ENCODE measurements at places on chromosomes 6 and 20. TPM values are rescaled to one million over a fixed set of nuclear protein-coding genes. Genes with fewer than 3 reads are reported as not detected.

GRCh38 chr6:128515550-128516513 is 4.6 kb downstream of the PTPRK start:
- H3K27ac ChIP-seq: peak overlapping the region; percentile 38
- H3K4me3 ChIP-seq: peak overlapping the region; percentile 34
- H3K27me3 ChIP-seq: no peaks in the 10 kb centered on the region
- H3K36me3 ChIP-seq: no peaks in the 10 kb centered on the region
- DNase-seq: peak; percentile 69

GRCh38 chr20:50278377-50278683 is 87.7 kb downstream of the CEBPB start:
- H3K27ac ChIP-seq: no peak overlapping the region
- DNase-seq: no peak
- H3K36me3 ChIP-seq: no peaks in the 10 kb centered on the region
- H3K27me3 ChIP-seq: peaks cover 3% of the 10 kb centered on the region
- no peak overlapping the region for H3K4me3 ChIP-seq
- H3K4me1 ChIP-seq: no peaks in the 10 kb centered on the region

DNA sequence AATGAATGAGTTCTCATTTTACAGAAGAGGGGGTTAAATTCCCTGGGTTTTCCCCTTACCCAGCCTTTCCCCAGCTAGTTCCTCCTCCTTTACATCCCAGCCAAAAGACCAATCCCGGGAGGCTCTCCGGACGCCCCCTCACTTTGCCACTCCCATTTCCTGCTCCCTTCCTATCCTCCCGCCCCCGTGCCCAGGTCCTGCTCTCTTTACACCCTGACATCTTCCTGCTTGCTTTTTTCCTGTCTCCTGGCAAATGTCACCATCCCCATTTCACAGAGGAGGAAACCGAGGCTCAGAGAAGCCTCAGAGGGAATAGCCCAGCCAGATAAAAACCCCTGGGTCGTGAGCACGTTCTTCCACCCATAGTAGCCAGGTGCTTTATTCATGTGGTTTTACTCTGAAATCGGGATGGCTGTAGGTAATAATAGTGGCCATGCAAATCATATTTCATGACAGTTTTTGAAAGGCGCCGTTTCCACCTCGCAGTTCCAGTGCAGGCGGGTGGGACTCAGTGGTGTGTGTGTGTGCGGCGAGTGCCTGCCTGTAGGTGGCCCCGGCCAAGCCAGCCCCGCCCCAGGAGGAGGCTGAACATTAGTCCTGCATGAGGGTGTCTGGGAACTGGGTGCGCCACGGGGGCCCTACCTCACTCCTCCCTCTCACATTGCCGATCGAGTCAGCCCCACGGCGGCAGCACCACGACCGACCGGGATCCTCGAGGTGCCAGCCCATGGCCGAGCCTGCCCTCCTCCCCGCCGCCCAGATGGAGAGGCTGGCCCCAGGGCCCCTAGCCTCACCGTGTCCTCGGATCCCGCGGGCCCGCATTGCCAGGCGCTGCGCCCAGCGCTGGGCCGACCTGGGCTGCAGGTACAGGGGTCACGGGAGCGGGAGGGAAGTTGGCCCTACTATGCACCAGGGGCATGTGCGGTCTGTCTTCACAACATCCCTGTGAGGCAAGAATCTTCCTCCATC is at the start of gene ARHGAP40:
Gene ARHGAP40, plus strand, starts transcription at position 594 of the 969 bp plus-strand sequence.
- H3K4me3 ChIP-seq: no peak within 1 kb of the TSS
- H3K4me1 ChIP-seq: peaks cover 11% of the 10 kb centered on the region
- peak; percentile 29 for DNase-seq

GRCh38 chr6:104462811-104463599 is 396.7 kb downstream of the HACE1 start:
- H3K27ac ChIP-seq: no peak overlapping the region
- no peaks in the 10 kb centered on the region for H3K27me3 ChIP-seq
- DNase-seq: no peak
- H3K4me1 ChIP-seq: no peaks in the 10 kb centered on the region

DNA sequence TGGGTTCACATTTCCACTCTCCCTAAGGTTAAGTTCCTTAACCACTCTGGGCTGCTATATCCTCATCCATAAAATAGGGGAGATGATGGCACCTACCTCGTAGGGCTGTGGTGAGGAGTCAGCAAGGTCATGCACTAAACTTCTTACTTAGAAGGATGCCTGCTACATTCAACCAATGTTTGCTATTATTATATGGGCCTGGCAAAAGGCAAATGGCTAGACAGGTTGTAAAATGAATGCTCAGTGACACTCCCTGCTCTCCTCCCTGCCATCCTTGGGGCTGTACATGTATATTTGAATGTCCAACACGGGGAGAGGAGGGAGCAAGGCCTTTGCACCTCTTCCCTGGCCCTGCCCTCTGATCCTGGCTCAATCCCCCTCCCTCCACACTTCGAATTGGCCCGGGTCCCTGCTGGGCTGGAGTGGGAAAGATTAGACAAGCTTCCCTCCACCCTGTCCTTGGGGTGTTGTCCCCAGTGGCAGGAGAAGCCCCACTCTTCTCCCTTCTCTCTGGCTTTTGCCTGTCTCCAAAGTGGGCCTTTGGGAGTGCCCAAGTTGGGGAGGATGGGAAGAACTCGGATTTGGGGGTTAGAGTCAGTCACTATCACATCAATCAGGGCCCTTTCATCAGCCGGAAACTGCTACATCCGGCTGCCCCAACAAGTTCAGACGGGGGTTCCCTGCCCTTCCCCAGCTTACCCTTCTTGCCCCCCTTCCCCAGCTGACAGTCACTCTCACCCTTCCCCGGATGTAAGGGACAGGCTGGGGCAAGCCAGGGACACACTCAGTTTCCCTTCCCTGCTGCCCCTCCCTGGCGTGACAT is 36.3 kb upstream of the VEGFA start:
- H3K27me3 ChIP-seq: no peaks in the 10 kb centered on the region
- no peak overlapping the region for H3K4me3 ChIP-seq
- DNase-seq: no peak
- no peaks in the 10 kb centered on the region for H3K36me3 ChIP-seq
- H3K4me1 ChIP-seq: no peaks in the 10 kb centered on the region

DNA sequence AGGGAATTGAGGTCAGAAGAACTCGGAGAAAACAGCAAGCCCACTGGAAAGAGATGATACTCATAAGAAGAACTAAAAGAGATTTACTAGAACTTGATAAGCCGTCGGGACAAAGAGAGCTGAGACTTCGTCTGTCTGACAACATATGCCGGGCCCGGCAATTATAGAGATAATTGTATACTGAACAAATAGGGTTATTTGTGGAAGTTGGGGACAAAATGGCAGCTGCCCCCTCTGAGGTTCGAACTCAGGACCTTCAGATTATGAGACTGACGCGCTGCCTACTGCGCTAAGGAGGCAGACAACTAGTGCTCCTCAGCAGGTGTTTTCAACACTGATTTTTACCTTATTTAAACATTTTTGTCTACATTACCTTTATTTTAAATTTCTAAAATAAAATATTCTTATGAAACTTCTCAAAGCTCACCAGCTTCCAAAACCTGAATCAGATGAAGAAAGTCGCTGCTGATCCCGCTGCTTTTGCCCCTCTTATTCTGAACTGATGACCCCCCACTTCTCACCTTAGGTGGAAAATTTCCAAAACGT is 29.3 kb upstream of the TRIM27 start:
- H3K4me3 ChIP-seq: peak overlapping the region; percentile 77
- peak; percentile 35 for DNase-seq
- H3K36me3 ChIP-seq: no peaks in the 10 kb centered on the region
- H3K4me1 ChIP-seq: peaks cover under 1% of the 10 kb centered on the region
- peaks cover 5% of the 10 kb centered on the region for H3K27me3 ChIP-seq

The ESR1 gene
- 0.05 TPM for total RNA-seq

The TNFRSF21 gene
- 244 TPM for total RNA-seq

The SUMO4 gene
- total RNA-seq: 1.6 TPM

All from astrocyte (in vitro differentiated cells and primary cell).